ENCODE measurements at places on chromosomes 5 and 9.

DNA sequence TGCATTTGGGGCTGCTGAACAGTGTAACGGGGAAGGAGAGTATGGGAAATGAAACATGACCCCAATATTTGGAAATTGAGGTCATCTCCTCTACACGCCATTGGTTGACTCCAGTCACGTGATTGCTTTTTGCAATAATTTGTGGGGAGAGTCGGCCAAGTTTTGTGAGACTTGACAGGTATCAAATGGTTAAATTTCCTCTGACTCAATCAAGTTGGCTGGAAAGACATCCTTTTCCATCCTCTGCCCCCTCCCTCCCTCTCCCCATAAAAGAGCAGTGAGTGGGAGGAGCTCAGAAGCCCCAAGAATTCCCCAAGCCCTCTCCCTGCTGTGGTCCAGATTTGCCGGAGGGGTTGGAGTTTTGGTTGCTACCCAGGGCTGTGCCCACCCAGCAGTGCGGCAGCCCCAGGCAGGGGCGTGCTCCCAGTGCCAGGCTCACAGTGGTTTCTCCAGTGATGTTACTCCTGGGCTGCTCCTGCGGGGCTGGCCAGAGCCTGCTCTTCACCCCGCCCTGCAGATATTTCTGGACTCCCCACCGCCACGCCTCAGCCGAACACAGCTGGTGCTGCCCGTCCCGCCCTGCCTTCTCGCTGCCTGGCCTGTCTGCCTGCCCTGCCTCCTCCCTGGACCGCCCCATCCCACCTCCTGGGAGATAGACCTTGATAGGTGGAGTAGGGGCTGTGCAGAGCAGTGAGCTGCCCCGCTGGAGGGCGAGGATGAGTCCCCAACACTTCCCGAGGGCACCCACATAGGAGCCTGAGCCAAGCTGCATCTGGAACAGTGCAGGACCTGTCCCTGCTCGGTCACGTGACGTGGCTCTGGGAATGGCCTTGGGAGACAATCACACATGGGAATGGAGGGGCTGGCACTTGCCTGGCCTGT, 3.4 kb downstream of the COL5A1 start:
- no peak for DNase-seq

DNA sequence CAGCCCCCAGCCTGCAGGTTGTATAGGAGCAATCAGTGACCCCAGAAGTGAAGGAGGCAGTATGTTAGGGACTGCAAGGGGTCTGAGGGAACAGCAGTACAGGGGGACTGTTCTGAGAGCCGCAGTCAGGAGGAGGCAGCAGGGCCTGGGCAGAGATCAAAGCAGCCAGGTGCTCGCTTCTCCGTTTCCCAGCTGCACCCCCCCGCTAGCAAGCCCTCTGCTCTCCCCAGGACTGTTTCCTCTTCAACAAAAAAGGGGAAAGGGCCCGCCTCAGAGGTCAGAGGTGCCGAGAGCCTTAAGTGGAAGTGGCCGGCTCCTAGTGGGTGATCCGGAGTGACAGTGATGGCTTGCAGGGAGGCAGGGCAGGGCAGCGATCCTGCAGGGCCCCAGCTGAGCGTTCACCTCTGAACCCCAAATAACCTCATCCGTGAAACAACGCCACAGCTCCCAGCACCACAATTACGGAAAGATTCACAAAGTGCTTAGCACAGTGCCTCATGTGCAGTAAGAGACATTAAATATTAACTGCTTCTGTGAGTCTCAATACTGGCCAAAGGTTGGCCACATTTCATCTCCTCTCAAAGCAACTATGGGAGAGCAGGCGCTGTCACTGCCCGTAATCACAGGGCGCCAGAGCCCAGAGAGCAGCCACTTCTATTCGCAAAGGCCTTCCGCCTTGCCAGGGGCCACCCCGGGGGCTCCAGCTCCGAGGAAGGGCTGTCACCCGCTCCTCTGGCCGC, 8.0 kb downstream of the CLPTM1L start:
- no peak for DNase-seq

DNA sequence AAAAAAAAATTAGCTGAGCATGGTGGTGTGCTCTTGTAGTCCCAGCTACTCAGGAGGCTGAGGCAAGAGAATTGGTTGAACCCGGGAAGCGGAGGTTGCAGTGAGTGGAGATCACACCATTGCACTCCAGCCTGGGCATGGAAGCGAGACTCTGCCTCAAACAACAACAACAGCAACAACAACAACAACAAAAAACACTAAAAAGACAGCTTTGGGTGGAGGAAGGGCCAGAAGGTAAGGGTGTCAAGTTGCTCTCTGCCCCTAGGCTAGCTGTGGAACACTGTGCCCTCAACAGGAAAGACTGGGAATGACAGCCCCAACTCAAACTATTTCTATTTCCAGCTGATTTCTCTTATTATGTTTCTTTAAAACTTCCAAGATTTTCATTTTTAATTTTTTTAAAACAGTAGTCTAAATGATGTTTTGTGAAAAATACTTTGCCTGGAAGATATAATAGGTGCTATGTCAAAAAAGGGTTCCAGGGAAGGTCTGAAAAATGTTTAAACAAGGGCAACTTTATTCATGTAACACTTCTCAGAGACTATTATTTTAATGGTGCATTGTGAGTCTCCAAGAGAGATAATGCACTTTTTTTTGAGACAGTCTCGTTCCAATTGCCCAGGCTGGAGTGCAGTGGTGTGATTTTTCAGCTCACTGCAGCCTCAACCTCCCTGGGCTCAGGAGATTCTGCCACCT, 29.9 kb downstream of the CLINT1 start:
- DNase-seq = no peak

DNA sequence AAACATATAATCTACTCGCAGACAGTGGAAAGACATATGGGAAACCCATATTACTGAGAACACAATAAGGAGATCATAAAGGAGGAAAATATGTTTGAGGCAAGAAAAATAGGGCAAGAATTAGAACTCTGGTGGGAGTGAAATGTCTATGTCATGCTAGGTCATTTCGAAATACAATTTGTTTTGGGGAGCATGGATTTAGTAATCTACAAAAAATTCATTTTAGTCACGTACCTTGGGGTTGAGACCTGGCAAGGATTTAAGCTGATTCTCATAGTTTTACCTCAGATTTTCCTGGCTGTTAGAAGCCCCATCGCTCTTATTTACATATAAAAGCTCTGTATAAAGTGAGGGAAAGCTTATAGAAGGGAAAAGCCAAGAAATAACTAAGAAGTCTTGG, 11.5 kb upstream of the CSNK1G3 start:
- no peak for DNase-seq

DNA sequence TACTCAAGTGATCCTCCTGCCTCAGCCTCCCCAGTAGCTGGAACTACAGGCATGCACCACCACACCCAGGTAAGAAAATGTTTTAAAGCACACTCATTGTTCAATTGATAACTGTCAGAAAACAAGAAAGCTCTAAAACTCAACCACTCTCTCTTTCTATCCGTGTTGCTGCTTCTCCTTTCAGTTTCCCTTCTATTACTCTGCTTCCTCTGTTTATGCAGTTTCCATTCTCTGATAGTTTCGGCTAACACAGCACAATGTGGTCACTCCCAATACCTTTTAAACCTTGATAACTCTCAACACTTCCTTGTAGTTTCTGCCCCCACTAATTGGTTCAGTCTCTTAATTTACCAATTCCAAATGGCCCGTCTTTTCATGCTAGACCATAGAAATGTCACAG, 59.2 kb upstream of the NR4A3 start:
- no peak for DNase-seq

DNA sequence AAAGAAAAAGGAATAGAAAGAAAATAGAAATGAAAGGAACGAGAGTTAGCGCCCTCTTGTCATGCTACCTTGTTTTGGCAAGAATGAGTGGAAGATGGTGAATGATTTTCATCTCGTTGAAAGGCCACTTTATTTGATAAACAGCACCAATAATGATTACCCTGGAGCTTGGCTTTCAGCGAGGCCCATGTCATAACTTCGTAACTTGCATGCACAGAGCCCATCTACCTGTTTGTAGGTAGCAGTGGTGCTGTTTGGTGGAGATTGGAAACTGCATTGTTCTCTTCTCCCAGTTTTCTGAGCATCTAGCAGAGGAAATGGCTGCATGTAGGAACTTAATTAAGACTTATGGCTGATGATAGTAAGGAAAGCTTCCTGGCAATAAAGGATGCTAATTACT, 59.3 kb downstream of the NPR3 start:
- DNase-seq = no peak

DNA sequence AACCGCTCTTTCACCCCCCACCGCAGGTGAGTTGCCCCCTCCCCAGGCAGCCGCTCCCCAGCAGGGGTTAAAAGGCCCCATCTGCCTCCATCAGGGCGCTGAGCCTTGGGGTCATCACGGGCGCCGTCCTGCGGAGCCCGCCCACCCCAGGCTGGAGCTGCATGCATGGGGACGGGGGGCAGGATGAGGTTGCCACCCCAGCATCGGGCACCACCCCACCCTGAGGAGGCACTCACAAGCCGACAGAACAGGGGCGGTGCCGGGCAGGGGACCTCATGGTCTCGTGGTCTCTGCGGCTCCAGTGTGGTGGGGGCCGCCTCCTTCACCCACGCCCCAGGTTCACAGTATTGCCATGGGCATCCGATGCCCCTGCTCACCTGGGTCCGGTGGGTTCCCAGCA, 16.5 kb downstream of the PTGES start:
- DNase-seq = no peak

DNA sequence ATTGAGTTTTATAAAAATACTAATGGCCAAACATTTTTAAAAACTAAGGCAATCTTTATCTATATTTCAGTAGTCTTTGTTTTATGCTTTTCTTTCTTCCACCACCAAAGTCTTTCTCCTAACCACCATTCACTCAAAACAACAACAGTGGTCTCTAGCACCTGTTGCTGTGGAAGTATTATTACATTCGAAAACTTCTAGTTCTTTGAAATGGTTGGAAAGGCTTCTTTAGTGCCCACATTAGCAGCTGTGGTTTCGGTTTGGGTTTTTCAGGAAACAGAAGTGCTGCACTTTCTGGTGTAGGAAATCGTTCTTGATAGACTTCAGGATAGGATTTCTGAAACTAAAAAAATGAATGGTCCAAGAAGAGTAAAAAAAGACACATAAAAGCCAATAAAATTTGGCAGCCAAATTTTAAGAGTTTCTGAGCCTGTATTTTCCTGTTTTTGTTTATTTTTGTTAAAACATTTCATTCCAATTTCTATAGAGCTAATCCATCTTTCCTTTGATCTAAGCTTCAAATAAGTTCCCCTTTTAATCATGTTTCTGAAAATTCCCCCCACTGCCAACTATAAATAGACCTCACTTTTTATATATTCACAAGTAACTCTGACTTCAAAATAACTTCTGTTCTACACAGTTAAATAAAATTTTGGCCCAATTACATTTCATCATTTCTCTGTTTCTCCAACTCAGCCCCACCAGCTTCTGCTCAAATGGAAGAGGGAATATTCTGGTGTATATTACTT, 102.2 kb downstream of the DEPDC1B start:
- DNase-seq = no peak

DNA sequence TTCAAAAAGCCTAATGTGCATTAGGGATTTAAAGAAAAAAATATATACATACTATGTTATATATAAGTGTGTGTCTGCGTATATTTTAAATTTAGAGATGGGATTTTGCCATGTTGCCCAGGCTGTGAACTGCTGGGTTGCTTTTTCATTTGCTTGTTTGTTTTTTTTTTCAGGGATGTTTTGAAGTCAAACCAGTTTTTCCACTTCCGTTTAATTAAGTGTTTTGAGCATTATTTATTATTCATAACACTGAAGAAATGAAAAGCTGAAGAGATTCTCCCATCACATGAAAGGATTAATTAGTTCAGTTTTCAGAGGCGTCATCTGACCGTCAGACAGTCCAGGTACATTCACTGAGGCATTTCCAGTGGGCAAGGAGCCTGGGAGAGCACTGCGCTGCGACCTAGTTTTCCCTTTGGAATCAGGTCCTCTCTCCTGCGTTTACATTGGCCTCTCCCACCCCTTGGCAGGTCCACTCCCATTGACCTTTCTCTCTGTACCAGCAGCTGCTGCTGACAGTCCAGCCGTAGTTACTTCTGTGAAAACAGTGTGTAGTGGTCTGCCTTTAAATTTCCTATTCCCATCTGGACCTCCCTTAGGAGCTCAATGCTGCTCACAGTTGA, 26.0 kb downstream of the ARRDC3 start:
- DNase-seq = no peak

DNA sequence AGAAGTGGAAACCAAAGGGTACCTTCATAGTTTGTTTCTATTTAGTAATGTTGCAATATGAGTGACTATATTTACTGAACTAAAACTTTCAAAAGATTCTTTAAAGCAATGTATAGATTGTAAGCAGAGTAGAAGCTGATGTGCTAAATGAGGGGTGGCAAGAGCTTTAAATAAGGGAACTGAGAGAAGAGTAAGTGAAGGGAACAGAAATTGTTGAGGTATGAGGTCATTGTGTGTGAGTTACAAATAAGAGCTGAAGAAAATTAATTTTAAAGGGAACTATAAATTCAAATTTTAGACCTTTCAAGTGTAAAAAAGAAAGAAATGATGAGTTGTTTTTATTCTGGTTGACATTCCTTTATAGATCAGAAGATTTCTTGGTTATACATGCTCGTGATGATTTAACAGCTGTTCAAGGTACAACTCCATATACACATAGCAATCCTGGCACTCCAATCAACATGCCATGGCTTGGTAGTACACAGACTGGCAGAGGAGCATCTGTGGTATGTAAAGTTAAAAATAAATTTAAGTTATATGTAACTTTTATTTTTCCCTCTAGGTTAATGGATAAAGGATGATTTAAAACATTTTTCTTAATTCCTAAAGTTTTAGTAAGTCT, 135.1 kb upstream of the TNFAIP8 start:
- no peak for DNase-seq

GRCh38 chr5:150778517-150779396, at the start of gene SMIM3:
SMIM3 (plus strand) TSS chr5:150778757; CDS start chr5:150795441, 16,684 bp downstream.
- peak; percentile 44 for DNase-seq

GRCh38 chr5:73454379-73455036, 5.9 kb upstream of the FOXD1 start:
- DNase-seq = no peak

DNA sequence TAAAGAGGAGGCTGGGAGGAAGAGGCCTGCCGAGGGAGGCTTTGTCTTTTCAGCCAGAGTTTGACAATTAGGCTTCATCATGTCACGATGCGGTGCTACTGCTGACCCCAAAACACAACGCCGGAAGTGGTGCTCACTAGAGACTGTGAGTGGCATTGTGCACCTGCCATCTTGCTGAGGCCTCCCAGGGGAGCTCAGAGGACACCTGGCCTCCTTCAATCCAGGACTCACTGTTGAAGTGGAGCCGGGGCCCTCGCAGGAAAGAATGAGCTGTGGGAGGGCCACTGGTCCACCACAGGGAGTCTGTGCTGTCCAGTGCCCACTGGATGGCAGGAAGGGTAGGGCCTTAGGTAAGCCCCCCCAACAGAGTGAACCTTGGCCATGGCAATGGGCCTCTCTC, 12.7 kb upstream of the SLC25A48 start:
- no peak for DNase-seq

DNA sequence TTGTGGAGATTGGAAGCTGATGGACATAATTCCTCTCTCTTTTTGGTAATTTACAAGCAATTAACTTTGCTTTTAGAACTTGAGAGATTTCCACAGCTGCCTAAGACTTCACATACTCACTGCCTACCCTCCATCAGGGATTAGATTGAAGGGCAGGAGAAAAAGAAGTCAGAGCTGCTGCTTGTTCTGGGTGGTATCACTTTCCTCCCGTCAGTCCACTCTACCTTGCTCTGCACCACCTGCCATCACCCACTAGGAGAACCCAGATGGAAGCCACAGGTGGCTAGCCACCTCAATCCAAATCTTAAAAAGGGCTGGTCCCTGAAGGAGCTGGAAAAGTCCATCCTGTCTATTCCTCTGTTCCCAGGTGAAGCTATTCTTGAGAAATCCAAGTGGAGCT, 10.5 kb downstream of the IRF1 start:
- DNase-seq = no peak

Measured in T follicular helper cell (primary cell).